ENCODE measurements at places on chromosomes 16 and 17.

DNA sequence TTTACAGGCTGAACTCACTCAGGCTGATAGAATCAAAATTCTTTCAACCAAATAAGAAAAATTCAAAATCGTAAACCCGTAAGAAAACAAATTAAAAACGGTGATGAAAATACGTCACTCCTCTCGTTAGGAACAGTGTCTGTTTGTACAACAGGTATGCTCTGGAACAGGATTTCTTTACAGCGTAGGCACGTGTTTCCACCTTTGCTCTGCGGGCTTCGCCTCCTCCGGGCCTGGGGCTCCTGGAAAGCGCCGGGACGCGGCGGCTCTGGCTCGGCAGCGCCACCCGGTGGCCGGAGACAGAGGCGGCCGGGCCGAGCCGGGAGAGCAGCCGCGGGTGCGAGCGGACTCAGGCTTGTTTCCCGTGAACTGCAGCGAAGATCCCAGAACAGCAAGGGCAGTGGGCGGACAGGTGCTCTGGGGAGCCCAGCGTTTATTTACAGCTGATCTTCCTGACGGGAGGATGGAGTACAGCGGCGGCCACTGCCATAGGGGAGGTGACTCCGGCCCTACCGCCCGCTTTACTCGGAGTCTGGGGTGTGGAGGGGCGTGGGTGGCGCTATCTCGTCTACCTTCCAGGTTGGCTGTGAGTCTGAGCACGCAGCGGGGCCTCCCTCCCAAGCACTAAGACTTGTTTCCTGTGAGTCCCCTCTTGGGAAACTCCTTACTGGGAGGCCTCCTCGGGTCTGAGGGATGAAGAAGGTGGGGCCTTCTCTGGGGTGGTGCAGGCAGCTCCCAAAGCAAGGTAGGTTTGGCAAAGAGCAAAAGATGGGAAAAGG is 40.5 kb upstream of the ATP2A3 start:
- no peak for DNase-seq

- no peak for DNase-seq
Observed at GRCh38 chr17:43839670-43840108, 6.7 kb upstream of the MPP3 start.

- DNase-seq: no peak
Observed at GRCh38 chr17:38428112-38428642, at the start of gene ARHGAP23. Gene ARHGAP23, plus strand, starts transcription at chr17:38428464. Its CDS starts 22 bp downstream, at chr17:38428486.

DNA sequence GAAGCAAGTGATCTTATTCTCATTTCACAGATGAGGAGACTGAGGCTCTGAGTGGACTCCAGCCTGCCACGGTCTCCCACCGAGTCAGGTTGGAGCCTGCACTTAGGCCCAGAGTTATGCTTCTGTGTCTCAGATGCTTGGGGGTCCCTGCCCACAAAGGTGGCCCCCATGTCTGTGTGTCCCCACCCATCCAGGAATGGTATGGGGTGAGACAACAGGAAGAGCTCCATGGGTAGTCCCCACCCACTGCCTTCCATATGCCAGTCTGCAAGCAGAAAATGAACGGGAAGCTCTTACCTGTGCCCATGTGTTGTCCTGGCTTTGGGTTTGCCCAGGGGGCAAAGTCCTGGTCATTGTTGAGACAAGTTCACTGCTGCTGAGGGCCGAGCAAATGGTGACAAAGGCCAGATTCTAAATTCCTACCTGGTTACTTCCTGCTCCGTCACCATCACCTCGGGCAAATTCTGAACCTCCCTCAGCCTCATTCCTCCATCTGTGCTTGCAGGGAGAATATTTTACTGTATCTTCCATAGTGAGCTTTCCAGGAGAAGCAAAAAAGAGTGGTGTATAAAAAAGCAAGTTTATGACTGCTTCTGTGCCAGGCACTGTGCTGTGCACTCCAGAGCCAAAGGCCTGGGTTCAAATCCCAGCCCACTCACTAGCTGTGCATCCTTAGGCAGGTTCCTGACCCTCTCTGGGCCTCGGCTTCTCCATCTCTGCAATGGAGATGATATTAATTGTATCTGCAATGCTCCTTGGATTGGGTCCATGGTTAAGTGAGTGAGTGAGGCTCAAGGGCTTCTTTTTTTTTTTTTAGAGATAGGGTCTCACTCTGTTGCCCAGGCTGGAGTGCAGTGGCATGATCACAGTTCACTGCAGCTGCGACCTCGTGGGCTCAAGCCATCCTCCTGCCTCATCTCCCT is 9.3 kb downstream of the IL4R start:
- no peak for DNase-seq

GRCh38 chr16:76294396-76295214 is 17.4 kb downstream of the CNTNAP4 start:
- no peak for DNase-seq

- DNase-seq: no peak
Observed at GRCh38 chr17:28552176-28552999, at the start of gene UNC119. Gene UNC119, minus strand, starts transcription at chr17:28552624. Its CDS starts 67 bp downstream, at chr17:28552557.

- DNase-seq: no peak
Observed at GRCh38 chr16:85770741-85771140, 19.8 kb upstream of the C16orf74 start.

- DNase-seq: no peak
Observed at GRCh38 chr16:21598701-21599121, 666 bp upstream of the METTL9 start.

All from iPS DF 6.9 (cell line).